Retinal pigment epithelial cell (primary cell): ENCODE measurements at places on chromosomes 2 and 18.

DNA sequence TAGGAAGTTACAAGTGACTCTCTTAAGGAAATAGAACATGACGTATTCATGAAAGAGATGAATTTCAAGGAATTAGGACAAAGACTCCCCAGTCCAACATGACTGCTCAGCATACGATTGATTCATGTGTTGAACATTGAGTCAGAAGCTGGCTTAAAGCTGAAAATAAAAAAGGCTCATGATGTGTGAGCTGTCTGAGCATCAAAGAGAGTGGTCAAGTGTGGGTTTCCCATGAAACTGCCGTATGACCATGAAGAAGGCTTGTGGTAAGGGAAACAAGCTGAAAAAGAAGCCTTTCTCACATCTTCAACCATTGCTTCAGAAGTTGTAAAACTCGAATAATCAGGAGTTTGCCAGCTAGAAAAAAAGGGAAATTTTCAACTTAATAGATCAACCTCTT lies 201.9 kb upstream of the APCDD1 start:
- DNase-seq: no peak

DNA sequence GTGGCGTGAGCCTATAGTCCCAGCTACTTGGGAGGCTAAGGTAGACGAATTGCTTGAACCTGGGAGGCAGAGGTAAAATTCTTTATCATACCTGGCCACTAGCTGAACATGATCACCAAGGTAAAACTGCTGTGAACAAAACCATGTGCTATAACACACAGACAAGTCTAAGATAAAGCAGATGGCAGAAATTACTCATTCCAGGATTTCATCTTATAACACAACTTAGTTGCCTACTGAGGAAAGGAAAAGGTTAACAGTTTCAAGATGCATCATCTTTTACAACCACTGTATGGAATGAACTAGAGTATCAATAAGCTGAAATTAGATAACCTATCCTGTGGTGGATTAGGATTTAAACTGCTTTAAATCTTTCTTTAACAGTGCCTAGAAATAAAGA lies 8.3 kb downstream of the ARL5A start:
- DNase-seq: no peak

DNA sequence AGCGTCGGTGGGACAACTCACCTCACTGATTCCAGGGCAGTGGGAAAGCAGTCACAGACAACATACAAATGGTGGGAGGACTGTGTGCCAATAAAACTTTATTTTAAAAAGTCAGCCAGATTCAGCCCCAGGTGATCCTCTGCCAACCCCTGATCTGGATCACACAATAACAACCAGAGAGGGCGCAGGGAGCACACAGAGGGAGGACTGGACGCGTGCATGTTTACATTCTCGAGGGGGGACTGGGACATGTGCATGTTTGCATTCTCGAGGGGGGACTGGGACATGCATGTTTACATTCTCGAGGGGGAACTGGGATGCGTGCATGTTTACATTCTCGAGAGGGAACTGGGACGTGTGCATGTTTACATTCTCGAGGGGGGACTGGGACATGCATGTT lies 209.5 kb downstream of the NDUFA10 start:
- DNase-seq: no peak

GRCh38 chr2:69122271-69122670 lies 109.3 kb downstream of the ANTXR1 start:
- DNase-seq: no peak

DNA sequence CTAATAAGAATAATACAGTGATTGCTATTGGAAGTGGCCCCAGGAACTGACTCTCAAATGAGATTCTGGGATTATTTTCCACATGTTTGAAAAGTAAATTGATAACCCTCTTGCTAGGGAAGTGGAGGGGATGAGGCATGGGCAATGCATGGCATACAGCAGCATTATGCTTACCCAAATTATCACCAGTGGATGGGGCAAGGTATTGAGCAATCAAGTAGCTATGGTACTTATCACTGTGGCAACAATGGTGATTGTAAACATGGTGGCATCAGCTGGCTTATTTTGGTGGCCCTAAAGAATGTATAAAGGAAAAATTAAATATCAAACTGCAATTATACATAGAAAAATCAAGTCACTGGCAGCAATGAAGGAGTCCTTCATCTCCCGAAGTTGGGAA lies 155.1 kb downstream of the FIGN start:
- no peak for DNase-seq

GRCh38 chr18:46668694-46669093 lies 11.7 kb upstream of the LOXHD1 start:
- no peak for DNase-seq

DNA sequence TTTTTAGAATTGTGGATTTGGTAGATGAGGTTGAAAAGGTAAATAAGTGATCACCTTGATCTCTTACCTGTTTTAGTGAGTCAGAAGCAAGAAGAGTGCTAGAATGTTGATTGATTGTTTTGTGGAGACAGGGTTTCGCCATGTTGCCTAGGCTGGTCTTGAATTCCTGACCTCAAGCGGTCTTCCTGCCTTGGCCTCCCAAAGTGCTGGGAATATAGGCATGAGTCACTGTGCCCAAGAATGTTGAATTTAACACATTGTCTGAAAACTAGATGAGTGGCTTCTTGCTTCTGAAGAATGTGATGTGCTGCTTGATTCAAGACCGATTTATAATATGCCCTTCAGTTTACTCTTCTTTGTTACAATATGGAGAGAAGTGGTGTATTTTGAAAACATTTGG lies 121.3 kb downstream of the FMNL2 start:
- no peak for DNase-seq

- no peak for DNase-seq
Measured at GRCh38 chr18:3852321-3852720, 402.3 kb downstream of the TGIF1 start.

DNA sequence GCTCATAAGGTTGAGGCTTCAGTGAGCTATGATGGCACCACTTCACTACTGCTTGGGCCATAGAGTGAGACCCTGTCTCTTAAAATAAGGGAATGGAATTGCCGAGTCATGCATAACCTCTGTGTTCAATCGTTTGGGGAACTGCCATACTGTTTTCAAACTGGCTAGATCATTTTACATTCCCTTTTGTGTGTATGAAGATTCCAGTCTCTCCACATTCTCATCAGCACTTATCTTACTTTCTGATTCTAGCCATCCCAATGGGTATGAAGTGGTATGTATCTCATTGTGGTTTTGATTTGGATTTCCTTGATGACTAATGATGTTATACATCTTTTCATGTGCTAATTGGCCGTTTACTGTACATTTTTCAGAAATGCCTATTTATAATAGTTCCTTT lies 23.7 kb downstream of the MARCHF7 start:
- no peak for DNase-seq

DNA sequence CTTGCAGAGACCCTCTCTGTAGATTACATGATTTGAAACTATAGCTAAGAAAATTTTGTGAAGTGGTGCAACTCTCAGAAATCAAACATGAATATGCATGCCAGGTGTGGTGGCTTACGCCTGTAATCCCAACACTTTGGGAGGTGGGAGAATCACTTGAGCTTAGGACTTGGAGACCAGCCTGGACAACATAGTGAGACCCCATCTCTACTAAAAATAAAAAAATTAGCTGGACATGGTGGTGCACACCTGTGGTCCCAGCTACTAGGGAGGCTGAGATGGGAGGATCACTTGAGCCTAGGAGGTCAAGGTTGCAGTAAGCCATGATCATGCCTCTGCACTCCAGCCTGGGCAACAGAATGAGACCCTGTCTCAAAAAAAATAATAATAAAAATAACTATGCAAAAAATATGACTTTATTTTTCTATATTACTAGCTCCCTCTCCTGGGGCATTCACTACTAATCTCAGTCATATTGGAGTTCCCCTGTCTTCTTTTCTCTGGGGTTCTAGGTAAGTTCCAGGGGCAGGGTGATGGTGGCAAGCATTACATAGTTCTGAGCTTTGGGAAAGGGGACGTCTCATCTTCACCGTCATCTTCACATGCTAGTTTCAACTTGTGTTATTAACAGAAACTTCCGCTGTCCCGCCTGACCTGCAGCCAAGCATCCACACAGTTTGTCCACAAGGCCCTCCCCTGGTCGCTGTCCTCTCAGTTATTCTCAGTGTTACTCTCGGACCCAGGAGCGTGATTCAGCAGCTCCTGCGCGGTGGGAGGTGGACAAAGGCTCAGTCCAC lies 96.8 kb upstream of the MBOAT2 start:
- no peak for DNase-seq

DNA sequence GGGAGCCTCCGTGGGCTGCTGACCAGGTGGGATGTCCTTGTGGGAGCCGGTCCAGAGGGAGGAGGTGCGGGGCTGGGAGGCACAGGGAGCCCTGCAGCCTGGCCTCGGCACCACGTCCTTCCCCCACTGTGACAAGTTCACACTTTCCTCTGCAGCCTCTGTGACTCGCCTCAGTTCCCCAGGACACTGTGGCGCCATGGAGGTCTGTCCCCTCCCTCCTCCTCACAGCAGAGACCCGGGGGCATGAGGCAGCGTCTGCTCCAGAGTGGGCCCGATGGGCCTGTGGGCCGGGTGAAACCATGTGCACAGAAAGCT lies 27.3 kb upstream of the KCNG2 start:
- DNase-seq: no peak

GRCh38 chr18:65221736-65222135 lies 529.1 kb upstream of the CDH7 start:
- no peak for DNase-seq

GRCh38 chr2:200065477-200065876 lies 110.1 kb downstream of the MAIP1 start:
- DNase-seq: no peak

GRCh38 chr18:73893880-73894279 lies 253.8 kb downstream of the FBXO15 start:
- no peak for DNase-seq

GRCh38 chr18:58793361-58793760 lies 71.3 kb upstream of the ZNF532 start:
- DNase-seq: no peak

DNA sequence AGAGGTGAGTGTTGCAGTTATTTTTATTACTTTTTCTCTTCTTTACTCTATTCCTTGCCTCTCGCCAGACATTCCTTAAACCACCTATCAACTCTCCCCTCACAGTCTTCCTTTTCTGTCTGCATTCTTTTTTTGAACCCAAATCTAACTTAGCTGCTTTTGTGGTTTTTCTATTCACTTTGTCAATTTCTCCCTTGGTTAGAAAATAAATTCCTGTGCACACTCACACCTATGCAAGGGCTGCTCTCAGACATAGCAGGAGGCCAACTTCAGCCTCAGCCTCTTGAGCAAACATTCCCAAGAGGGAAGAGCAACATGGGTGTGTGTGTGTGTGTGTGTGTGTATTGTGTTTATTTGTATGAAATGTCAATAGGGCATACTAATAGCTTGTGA lies 808.6 kb downstream of the RNF144A start:
- DNase-seq: no peak

DNA sequence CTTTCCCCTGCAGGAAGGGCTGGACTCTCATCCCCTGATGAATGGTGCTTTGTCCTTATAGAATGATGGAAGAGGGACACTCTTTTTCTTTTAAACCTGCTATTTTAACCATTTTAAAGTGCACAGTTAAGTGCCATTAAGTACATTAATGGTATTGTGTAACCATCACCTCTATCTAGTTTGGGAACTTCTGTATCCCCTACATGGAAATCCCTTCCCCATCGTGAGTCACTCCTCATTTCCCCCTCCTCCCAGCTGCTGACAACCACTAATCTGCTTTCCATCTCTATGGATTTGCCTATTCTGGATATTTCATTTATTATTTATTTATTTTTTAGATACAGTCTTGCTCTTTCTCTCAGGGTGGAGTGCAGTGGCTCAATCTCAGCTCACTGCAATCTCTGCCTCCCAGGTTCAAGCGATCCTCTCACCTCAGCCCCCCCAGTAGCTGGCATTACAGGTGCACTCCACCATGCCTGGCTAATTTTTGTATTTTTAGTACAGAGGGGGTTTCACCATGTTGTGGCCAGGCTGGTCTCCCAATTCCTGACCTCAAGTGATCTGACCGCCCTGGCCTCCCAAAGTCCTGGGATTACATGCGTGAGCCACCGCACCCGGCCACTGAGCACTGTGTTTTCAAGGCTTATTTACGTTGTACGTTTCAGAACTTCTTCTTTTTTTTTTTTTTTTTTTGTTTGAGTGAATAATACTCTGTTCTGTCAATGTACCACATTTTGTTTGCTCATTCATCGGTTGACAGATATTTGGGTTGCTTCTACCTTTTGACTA lies 15.8 kb downstream of the DGKD start:
- no peak for DNase-seq

DNA sequence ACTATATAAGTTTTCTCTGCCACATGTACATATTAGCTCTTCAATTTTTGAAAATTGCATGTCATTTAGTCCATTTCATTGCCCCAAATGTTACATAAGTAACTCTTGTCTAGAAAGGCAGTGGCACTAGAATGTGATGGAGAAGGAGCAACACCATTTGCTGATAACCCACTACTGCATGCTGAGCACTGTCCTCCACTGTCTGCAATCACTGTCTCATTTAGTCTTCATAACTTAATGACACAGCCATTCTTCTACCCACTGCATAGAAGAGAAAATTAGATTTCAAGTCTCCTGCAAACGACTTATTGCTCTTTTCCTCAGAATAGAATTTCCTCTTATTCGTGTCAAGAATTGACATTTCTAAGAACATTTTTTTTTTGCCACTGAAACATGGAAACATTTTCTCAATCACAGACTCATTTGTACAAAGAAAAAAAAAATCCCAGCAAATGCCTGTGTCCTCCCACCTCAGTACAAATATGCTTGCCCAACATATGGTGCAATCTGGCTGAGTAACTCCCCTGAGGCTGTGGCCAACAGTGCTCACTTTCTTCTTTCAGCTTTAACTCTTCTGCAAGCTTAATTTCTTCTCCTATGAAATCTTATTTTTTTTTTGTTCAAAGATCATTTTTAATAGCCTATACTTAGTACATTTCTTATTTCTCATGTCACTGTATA lies 768.6 kb upstream of the HS6ST1 start:
- no peak for DNase-seq

DNA sequence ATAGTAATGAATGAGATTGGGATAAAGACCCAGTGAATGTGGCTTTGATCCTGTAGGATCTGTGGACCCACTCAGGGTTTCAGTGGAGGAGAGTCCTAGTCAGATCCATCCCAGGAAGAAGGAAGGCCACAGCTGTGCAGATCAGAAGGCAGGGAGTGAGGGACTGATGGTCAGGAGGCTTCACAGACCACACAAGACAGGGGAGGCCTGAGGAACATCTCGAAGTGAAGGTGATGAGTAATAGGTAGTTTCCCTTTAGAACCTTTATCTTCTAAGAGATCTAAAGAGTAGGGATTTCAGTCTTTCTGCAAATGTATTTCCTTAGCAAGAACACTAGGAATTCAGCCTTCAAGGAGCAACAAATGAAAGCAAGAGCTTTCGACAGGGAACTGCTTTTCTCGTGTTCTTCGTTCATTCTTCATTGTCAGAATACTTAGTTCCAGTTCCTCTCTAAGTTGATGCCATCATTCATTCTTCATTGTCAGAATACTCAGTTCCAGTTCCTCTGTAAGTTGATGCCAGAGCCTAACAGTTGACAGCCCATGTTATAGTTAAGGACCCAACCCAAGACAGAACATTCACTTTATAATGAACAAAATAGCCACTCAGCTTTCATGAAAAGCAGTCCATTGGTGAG lies 150.2 kb upstream of the EPAS1 start:
- DNase-seq: no peak
